ENCODE measurements at places on chromosomes 16 and 17.

DNA sequence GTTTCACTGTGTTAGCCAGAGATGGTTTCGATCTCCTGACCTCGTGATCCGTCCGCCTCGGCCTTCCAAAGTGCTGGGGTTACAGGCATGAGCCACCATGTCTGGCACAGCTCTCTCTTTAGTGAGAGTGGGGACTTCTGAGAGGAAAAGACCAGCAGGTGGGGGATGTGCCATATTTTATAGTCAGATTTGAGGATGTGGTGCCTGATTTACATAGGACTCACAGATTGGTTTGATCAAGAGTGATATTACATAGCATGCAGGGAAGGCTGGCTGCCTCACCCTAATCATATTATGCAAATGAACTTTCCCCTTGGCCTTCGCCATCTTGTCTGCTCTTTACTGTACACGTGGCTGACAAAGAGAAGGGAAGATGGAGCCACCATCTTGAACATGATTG is 28.1 kb upstream of the MAPK3 start:
- no peak for DNase-seq

DNA sequence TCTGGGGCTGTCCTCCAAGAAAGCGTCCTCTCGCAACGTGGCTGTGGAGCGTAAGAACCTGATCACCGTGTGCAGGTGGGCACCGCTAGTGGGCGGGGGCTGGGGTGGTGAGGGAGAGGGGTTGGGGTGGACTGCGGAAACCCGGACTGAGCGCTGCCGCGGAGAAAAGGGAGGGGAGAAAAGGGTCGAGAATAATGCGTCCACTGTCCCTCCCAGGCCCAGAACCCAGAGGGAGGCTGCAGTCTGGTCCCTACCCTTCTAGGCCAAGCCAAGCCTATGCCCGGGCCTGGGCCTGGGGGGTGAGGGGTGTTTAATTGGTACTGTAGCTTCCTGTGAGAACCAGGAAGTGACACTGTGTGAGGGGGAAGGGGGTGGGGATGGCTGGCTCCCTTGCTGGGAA is 464 bp downstream of the RUNDC3A start:
- no peak for DNase-seq

DNA sequence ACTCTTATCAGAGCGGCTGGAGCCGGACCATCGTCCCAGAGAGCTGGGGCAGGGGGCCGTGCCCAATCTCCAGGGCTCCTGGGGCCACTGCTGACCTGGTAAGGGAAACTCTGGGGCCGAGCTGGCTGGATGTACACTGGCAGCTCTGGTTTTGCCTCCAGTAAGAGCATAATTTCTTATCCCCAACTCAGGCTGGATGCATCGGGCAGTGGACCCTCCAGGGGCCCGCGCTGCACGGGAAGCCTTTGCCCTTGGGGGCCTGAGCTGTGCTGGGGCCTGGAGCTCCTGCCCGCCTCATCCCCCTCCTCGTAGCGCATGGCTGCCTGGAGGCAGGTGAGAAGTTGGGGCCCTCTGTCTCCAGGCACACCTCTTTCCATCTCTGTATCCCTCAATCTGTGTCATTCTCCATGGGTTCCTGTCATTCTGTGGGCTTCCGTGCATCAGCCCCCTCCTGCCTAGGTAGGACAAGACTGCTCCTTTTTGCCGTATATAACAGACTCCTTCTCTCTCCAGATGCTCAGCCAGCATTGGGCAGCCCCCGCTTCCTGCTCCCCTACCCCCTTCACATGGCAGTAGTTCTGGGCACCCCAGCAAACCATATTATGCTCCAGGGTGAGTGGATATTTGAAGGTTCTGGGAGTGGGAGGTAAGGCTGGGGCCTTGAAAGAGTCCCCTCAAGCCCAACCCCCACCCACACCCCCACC is 9.4 kb upstream of the TMEM88 start:
- no peak for DNase-seq

- peak; percentile 81 for DNase-seq
Observed at GRCh38 chr17:42456223-42457106, 2.2 kb upstream of the ATP6V0A1 start.

DNA sequence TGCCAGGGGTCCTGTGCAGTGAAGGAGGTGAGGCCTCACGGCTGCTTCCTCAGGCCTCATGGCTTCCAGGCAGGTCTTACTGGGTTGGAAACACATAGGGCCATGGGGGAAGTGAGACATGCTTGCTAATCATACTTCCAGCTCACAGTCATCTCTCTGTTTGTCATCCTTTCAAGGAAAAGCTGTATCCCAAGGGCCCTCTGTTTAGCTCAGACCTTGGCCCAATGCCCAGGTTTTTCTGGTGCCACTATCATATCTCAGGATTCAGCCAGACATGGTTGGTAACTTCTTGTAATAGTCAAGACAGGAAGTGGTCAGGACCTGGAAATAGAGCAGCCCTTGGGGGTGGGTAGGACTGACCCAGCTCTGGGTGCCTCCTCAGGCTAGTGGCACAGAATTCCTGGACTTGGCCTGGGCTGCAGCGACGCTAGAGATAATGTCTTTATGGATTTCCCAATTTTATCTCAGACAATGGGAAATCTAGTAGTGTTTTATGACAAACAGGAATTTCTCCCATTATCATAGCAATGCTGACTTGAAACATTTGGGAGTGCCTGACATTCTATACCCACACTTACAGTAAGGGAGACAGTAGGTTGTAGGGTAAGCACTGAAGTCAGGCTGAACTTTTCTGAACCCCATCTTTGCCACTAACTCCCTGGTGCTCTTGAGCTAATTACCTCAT is 13.5 kb upstream of the ITGB3 start:
- DNase-seq, result peak; percentile 52

DNA sequence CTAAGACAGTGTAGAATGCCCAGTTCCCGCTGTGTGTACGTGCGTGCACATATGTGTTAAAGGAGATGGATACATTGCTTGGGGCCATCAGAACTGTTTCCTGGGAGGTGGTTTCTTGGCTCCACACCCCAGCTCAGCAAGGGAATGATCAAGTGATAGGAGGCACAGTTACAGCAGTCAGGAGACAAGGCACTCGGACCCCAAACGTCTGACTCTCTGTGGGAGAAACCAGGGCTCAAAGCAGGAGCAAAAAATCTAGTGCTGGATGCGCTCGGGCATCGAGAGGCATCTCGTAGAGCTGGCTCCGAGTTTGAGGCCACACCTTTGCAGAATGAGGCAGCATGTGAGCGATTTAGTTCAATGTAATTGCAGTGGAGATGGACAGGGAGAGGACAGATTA is 71.9 kb downstream of the RBBP6 start:
- no peak for DNase-seq

GRCh38 chr17:78873519-78874340 is 29.3 kb downstream of the CEP295NL start:
- DNase-seq, result no peak

DNA sequence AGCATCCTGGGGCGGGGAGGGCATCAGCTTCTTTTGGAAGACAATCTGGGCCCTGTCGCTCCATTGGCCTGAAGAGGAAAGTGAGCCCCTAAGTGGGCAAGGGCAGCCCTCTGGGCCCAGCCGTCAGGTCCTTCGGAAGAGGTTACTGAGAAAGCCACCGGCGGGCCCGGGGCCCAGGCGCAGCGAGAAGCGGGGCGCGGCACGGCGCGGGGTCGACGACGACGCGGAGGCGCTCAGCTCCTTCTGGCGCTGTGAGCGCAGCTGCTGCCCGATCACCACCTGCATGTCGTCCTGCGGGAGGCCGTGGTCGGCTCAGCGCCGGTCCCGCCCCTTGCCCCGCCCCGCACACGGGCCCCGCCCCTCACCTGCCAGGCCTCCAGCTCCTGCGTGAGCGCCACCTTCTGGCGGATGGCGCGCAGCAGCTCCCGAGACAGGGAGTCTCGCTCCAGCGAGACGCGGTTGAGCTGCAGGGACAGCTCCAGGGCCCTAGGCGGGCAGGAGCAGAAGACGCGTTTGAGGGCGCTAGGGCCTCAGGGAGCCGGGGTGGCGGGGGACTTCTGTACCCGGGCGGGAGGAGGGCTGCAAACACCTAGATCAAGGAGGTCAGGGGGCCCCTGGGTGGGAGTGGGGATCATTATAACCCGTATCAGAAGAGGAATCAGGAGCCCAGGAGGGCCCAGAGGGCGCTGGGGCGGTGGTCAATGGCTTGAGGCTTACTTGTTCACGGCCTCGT is 4.3 kb downstream of the THOC6 start:
- DNase-seq, result peak; percentile 75

- peak; percentile 31 for DNase-seq
Observed at GRCh38 chr17:74780443-74781238, 4.5 kb upstream of the NAT9 start.

GRCh38 chr16:75415169-75415905 is 18.0 kb downstream of the CFDP1 start:
- DNase-seq, result no peak

DNA sequence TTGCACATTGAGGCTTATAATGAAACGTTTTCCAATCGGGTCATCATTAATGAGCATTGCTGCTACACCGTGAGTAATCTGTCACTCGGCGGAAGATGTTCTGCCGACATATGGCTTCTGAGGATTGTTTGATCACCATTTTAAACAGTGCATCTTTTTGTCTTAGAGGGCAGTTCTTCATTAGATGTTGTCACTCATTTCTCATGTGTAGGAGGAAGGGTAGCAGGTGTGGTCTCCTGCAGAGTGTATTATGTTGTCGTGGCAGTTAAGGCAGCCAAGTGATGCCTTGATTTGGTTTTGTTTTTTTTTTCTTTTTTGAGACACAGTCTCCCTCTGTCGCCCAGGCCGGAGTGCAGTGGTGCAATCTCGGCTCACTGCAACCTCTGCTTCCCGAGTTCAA is 50.5 kb downstream of the SEC14L1 start:
- no peak for DNase-seq

GRCh38 chr17:61159221-61159814 is 240.3 kb upstream of the TBX2 start:
- no peak for DNase-seq

DNA sequence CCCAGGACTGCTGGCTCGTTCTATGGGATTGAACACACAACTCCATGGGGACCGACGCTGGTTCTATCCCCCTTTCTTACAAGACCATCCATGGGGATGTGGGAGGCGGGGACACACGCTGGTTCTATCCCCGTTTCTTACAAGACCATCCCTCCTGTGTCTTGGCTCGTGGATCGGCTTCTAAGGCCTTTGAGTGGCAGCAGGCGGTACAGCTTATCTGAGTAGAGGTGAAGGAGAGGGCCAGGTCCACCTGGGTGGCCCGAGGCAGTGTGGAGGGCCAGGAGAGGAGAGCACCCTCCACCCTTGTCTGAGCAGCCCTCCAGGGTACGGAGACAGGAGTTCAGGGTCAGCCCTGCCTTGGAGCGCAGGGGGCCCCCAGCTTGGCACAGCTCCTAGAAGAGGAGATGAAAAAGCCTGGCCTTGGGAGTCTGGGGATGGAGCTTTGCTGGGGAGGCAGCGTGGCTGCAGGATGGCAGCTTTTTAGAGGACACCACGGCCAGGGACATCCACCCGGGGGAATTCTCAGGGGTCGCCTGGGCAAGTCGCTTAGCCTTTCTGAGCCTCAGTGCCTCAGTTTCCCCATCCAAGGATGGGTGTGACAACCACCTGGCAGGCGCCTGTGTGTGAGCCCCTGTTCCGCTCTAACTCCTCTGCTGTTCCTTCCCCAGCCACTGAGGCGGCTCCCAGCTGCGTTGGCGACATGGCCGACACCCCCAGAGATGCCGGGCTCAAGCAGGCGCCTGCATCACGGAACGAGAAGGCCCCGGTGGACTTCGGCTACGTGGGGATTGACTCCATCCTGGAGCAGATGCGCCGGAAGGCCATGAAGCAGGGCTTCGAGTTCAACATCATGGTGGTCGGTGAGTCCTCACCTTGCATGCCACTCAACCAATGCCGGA is 341.0 kb downstream of the SEC14L1 start:
- no peak for DNase-seq

GRCh38 chr17:5943982-5944381 is 126.2 kb upstream of the WSCD1 start:
- DNase-seq, result no peak

DNA sequence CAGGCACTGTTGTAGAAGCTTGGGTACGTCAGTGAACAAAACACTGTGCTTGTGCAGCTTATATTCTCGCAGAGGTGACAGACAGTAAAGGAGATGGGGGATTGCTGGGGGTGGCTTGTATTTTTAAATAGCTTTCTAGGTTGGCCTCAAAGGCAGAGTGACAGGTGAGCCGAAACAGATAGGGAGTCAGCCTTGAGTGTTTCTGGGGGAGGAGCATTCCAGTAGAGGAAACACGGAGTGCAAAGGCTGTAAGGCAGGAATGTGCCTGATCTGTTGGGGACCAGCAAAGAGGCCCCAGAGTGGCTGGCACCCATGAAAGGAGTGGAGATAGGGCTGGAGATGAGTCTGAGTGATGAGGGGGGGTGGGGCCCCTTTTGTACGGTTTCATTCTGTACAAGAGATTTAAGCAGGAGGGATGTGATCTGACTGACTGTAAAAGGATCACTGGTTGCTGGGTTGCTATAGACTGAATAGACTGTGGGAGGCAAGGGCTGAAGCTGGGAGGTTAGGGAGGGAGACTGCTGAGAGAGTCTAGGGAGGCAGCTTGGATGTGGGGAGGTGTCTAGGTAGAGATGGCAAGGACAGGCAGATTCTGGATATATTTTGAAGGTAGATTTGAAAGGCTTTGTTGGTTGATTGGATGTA is 15.2 kb downstream of the NUP93 start:
- no peak for DNase-seq

DNA sequence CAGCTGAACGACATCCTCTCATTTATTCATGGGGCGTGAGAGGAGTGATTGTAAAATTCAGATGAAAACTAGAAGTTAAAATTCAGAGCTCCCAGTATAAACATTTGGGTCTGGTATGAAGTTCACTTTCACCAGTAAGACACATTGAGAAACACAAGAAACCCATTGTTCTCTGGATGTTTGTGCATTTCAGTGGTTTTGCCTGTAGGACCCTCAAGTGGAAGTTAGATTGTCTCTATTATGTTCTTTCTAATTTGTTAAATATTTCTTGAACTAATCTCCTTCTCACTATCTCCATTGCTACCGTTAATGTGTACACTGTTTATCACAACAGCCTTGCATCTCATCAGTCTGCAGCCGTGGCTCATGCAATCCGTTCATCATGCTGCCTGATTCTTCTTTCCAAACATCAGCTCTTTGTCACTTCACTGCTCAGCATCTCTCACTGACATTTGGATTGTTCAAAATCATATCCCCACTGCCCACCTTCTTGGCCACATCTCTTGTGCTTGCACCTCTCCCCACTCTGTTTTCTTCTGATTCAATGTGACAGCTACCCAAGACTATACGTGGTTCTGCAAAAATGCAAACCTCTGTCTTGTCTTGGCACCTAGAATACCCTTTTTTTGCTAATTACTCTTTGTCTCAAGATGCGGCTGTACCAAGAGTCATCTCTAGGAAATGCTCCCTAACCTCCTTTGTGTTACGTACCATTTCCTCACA is 49.5 kb downstream of the HLF start:
- DNase-seq, result no peak

GRCh38 chr17:70882504-70882903 is 713.2 kb downstream of the KCNJ2 start:
- no peak for DNase-seq

DNA sequence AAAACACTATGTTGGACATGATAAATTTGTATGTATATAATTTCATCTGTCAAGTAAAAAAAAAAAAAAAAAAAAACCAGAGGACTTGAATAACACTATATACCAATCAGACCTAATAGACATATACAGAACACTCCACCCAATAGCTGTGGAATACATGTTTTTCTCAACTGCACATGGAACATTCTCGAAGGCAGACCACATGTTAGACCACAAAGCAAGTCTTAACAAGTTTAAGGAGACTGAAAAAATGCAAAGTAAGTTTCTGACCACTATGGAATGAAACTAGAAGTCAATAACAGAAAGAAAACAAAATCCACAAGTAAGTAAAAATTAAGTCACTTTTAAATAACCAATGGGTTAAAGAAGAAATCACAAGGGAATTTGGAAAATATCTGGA is 8.4 kb upstream of the CNTNAP4 start:
- DNase-seq, result no peak

- DNase-seq, result no peak
Observed at GRCh38 chr17:66446419-66446818, 144.0 kb downstream of the PRKCA start.
